ENCODE measurements at places on chromosomes 5 and 9.
A peak's percentile ranks its signal among the peaks of the same experiment; 100 is the strongest.

- DNase-seq, result no peak
Observed at GRCh38 chr5:120320626-120321025, 143.5 kb upstream of the PRR16 start.

DNA sequence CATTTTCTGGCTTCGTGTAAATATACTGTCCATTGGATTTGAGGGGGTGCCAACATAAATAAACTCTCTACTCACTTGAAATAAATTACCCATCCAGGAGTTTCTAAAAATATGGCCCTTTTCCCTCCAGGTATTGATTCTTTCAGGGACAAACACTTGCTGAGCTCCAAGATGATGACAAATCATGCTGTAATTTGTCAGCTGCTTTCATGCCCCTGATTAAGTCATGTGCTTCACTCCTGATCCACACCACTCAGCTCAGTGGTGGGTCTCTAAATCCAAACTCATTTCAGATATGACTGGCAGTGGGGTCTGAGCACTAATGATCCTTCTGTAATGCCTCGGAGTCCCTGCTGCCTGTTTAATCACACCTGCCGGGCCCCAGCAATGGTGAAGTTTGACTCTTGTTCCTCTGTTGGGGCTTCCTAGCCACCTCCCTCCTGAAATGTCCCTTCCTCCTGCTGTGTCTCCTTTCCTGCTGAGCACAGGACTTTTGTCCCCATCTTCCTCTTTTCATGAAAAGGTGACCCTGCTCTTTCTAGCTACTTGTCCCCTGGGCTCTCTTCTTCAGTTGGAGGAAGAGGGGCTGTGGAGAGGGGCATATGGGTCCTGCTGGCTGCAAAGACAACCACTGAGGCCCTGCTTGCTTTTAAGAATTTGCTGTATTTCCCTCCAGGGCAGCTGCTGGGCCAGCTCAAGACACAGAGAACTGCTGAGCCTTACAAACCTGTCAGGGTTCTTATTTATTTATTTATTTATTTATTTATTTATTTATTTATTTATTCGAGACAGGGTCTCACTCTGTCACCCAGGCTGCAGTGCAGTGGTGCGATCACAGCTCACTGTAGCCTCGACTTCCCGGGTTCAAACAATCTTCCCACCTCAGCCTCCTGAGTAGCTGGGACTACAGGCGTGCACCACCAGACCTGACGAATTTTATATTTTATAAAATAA is 200.0 kb downstream of the ATP10B start:
- DNase-seq, result no peak

DNA sequence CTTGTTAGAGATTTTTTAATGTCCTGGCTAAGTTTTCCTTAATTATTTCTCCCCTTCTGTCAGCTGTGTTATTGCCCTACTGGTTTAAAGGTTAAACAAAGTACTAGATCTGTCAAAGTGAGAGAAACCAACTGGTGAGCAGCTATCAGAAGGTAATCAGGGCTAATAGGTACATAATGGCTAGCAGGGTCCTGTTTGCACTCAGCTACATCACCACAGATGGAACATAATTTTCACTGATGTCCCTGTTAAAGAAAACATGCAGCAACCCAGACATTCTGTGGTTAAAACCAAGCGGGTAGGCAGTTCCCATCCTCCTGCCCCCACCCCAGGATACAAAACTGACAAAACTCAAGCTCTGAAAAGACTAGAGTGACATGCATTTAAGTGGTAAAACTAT is 473.9 kb downstream of the NR2F1-AS1 start:
- DNase-seq, result no peak

- no peak for DNase-seq
Observed at GRCh38 chr5:59042201-59043055, 459.6 kb downstream of the RAB3C start.

GRCh38 chr9:72509635-72510034 is 11.8 kb upstream of the TMC1 start:
- DNase-seq, result no peak

GRCh38 chr5:160773646-160774410 is 78.2 kb downstream of the ATP10B start:
- no peak for DNase-seq

DNA sequence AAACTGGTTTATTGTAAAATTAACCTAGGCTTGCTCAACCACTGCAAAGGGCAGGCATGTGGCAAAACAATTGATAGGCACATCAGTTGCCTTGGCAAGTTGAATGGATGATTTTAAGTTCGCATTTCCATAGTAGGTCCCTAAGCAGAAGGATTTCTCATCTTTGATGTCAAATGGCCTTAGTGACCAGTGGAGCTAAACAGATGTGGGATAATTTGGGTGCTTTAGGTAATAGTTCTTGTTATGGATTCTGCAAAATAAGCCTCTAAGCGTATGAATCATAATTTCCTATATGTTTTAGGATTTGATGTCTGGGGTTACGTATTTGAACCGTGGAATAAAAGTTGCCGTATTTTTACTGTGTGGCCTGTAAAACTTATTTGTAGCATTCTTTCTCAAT is 182.4 kb downstream of the CD180 start:
- DNase-seq, result no peak

DNA sequence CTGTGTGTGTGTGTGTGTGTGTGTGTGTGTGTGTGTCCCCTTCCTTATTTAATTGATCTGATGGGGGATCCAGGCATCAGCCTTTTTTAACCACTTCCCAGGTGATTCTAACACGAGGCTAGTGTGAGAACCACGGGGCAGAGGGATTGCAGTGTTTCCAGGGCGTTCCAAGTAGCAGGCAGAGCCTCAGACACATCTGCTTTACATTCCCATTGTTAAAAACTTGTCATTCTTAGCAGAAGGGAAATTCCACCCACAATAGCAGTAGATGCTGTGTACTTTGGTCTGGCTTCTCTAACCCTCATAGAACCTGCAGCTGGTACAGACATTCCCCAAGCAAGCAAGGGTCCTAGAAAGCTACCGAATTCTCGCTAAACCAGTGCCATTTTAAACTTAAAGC is 81.9 kb upstream of the SLC30A5 start:
- DNase-seq, result no peak

DNA sequence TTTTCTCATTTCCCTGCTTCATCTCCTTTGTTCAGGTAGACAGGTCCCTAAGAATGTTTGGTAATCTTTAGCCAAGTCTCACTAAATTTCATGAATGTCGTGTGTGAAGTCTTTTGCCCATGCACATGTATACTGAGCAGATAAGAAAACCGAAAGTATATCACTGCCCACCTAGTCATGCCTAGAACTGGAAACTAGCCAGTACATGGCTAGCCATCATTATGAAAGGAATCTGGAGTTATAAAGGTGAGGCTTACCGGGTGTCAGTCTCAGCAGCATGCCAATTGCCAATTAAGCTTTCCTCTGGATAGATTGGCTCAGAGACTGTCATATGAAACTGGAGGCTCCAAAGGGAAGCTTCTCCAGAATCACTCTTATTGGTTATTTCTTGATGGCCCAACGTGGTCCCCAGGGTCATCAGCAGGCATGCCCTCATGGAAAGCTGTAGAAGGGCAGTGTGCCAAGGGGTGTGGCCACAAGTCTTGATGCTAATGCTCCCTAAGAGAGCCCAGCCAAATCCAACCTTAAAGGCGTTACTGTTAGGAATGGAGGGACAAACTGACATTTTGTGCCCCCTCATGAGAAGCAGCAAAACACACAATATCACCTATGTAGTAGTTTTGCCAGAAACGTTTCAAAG is 307.3 kb upstream of the PIK3R1 start:
- no peak for DNase-seq

GRCh38 chr9:75001719-75002421 is 26.2 kb downstream of the CARNMT1 start:
- DNase-seq, result peak; percentile 88

DNA sequence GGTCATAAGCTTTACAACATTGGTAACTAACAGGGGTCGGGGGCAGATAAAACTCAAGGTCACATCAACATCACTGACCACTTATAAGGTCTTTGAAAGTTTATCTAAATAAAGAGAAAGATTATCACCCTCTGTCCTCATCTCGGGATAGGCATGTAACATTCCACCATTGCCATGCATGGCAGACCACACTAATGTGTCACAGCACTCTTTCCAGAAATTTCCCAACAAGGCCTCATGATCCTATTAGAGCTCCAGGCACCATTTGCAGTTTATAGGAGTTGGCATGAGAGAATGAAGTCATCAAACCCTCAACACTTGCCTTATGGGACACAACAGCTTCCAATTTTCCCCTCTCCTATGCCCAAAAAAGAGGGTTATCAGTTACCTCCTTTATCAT is 31.9 kb upstream of the ZNF622 start:
- no peak for DNase-seq

- no peak for DNase-seq
Observed at GRCh38 chr9:132946211-132946610, 1.8 kb upstream of the TSC1 start.

- DNase-seq, result no peak
Observed at GRCh38 chr5:170542691-170543293, 39.0 kb downstream of the KCNIP1 start.

GRCh38 chr5:146111409-146111808 is 6.0 kb upstream of the PLAC8L1 start:
- DNase-seq, result peak; percentile 61

DNA sequence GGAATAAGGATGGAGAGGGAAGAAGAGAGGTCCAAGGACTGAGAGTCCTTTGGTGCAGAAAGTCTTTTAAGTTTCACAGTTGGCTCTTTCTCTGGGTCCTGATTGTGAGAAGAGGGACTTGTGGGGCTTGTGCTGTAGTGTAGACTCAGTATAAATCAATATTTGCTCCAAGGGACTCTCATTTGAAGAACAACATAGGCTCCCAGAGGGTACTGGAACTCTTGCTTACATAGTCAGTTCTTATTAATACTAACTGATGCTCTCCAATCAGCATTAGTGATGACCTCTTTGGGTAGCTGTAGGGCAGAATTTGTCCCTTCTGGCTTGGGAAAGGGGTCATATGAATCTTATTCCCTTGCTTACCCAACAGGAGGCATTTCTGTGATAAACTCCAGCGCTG is 62.5 kb upstream of the CXCL14 start:
- DNase-seq, result no peak

GRCh38 chr9:114386361-114386885 is 1.4 kb downstream of the AKNA start:
- DNase-seq, result no peak

DNA sequence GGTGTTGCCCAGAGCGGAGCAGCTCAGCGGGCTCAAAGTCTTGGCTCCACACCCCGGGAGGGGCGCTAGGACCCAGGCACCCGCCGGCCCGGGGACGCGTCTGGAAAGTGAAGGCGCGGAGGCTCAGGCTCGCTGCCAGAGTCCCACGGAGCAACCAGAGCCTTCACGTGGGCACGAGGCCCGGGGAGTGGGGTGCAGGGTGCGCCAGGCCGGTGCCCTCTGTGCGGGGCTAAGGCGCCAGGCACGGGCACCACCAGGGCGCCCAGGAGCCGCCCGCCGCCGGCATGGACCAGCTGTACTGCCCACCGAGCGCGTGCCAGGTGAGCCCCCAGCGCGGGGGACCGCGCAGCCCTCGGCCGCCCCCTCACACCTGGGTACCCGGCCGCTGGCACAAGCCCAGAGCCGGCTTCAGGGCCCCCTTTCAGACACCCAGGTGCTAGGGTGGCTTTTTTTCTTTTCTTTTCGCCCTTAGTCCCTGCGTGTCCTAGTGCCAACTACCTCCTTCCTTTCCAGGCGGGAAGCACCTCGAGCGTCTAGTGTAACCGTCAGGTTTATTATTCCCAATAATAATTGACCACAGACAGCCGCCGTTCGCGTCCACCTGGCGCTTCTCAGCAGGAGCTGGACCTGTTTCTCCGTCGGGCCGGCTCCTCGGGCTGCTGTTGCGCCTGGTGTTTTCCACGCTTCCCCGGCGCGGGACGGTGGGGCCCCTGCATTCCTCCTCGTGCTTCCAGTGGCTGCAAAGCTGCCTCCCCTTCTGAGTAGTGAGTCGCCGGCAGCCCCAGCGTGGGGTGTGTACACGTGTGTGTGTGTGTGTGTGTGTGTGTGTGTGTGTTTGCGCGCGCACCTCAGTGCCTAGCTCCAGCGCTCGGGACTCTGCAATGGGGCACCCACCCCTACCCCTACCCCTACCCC is 30.1 kb upstream of the PDE8B start:
- DNase-seq, result no peak

GRCh38 chr9:673966-674526 is 167.5 kb upstream of the DMRT1 start:
- no peak for DNase-seq

DNA sequence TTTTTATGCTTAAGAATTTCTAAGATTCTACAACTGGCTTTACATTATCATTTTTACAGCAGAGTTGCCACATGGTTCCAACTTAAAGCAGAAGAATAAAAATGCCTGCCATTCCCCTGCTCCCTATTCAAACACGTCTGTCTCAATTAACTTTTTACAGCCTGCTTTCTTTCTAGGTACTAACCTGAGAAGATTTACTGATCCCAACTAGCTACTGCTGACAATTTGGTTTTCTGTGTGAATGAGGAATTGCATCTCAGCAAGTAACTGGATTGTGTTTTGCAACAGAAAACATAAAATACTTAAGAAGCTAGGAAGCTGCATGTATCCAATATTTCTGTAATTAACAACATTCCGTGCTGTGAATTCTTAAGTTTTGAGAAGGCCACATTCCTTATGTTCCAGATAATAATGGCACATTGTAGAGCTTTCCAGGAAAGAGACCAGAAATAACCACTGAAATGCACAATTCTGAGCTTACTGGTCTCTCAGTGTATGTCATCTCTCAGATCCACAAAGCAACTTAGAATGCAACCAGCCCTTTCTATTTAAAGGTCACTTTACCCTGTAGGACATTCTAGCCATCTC is 306.8 kb upstream of the NMUR2 start:
- no peak for DNase-seq

DNA sequence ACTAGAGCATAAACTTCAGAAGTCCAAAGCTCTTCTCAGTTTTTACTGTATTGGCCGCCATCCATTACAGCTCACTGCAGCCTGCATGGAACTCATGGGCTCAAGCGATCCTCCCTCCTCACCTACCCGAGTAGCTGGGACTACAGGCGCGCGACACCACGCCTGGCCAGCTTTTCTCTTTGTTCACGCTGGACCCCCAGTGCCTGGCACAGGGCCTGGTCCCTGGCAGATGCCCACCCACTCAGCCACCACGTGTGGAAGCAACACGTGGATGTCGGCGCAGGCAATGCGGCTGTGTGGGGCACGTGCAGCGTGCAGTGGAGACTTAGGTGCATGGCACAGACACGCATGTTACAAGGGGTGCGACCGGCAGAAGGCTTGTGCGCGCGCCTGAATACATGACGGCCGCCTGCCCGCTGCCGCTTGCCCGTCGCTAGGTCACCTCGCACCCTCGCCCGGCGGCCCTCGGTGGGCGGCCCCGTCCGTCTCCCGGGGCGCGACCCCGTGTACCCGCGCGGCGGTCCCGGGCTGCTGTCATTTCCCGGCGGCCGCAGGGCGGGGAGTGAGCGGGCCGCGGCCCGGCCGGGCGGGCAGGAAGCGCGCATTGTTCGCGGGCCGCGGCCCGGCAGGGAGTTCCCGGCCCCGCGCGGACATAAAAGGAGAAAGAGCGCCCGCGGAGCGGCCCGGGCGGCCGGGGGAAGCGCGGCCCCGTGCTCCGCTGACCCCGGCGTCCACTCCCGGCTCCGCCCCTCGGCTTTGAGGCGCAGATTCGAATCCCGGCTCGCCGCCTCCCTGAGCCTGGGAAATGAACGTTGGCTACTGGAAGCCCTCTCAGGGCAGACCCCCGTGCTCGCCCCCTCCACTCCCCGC is 24.1 kb upstream of the PTGS1 start:
- no peak for DNase-seq

- no peak for DNase-seq
Observed at GRCh38 chr9:137943655-137944054, 66.1 kb downstream of the CACNA1B start.

- DNase-seq, result no peak
Observed at GRCh38 chr5:157444224-157444623, 15.8 kb upstream of the NIPAL4 start.

GRCh38 chr5:32014096-32014745 is 159.9 kb downstream of the GOLPH3 start:
- no peak for DNase-seq

- no peak for DNase-seq
Observed at GRCh38 chr5:160477266-160477970, 55.8 kb downstream of the PTTG1 start.

All from NAMALWA (cell line).